ENCODE measurements at places on chromosomes 11 and 22. TPM values are rescaled to one million over a fixed set of nuclear protein-coding genes. Genes with fewer than 3 reads are reported as not detected.

TMEM45B gene
- total RNA-seq: 3.1 TPM

KCNJ1 gene
- total RNA-seq: not detected

- no peak overlapping the region for H3K4me3 ChIP-seq
- no peak overlapping the region for H3K27ac ChIP-seq
- no peak for DNase-seq
- H3K4me1 ChIP-seq: peaks cover 10% of the 10 kb centered on the region
- H3K27me3 ChIP-seq: peaks cover 29% of the 10 kb centered on the region
Measured at GRCh38 chr11:8873741-8874405, 37.1 kb upstream of the AKIP1 start.

GRCh38 chr22:17773606-17774205, 563 bp downstream of the BID start:
- peaks cover 4% of the 10 kb centered on the region for H3K36me3 ChIP-seq
- H3K27me3 ChIP-seq: peaks cover 2% of the 10 kb centered on the region
- H3K27ac ChIP-seq: no peak overlapping the region
- peak; percentile 81 for DNase-seq
- peak overlapping the region; percentile 75 for H3K4me3 ChIP-seq
- H3K4me1 ChIP-seq: peaks cover 75% of the 10 kb centered on the region

DNA sequence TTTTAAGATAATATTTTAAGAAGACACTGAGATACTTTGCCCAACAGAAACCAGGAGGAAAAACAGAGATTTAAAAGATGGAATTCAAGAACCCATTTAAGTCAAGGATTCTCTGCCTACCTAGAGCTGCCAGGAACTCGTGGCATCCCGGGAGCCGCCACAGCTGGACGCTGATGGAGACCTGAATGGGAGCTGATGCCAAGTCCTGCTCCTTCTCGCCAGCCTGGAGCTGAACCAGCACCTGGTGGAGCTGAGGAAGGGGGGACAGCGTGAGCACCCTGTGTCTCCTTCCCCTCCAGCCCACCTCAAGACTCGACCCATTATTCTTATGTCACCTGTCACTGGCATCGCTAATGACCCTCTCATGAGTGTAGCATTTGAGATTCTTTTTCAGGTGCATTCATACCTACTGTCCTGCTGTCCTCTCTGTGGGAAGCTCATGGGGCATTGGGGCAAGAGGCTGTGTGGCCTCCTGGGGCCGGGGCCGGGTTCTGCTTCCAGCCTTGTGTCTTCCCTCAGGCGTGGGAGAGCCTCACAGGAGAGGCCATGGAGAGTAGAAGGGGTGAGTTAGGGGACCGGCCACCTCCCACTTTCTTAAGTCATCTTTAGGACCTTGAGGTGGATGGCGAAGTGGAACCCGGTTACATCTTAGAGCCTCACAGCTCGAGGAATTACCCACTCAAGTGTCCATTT, 70.8 kb upstream of the PITPNB start:
- H3K4me1 ChIP-seq: peaks cover 2% of the 10 kb centered on the region
- H3K4me3 ChIP-seq: no peak overlapping the region
- H3K36me3 ChIP-seq: no peaks in the 10 kb centered on the region
- no peaks in the 10 kb centered on the region for H3K27me3 ChIP-seq
- H3K27ac ChIP-seq: no peak overlapping the region

DNA sequence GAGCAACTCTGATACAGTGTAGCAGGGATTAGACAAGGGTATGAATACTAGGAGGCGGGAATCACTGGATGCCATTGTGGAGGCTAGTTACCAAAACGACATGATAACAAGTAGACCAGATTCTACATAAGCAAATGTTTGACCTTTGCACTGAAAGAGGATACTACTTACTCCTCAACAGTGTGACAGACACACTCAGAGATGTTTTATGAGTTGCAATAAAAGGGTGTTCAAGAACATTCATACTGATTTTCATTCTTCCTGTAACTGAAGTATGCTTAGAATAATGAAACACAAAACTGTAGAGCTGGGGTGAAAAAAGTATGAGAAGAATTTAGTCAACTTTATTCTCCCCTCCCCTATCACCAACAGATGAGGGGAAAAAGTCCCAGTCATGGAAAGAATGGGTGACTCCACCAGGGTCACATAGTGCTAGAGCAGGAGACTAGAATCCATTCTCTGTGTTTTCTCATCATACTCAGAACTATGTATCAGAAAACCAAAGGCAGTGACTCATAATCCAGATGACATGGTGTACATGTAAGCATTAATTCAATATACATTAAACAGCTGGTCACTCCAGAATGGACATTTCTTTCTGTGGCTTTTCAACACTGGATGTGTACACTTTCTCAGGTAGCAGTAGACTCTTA, 32.8 kb downstream of the ARHGAP20 start:
- H3K4me1 ChIP-seq: no peaks in the 10 kb centered on the region
- no peak overlapping the region for H3K4me3 ChIP-seq
- DNase-seq: no peak
- no peak overlapping the region for H3K27ac ChIP-seq

All from activated CD4-positive, alpha-beta T cell treated with anti-CD3 and anti-CD28 coated beads for 36 hours (primary cell).